ENCODE measurements at places on chromosomes 16 and 17.

DNA sequence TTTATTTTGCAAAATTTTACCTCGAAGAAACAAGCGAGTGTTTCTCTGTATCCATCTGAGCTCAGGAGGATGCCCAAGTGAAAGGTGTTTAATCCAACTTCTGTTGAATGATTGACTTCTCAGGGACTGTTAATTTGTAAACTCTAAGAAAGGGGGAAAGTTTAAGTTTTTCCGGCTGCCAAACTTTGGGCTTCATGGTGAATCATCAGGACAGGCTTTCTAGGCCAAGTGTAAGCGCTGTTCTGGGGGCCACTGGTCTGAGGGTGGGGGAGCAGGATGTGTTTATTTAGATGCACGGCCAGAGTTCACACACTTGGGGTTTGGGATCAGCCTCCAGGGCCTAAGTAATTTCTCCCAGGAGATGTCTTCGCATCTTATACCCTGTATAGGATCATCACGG lies 110.4 kb downstream of the PITPNC1 start:
- no peak for DNase-seq

DNA sequence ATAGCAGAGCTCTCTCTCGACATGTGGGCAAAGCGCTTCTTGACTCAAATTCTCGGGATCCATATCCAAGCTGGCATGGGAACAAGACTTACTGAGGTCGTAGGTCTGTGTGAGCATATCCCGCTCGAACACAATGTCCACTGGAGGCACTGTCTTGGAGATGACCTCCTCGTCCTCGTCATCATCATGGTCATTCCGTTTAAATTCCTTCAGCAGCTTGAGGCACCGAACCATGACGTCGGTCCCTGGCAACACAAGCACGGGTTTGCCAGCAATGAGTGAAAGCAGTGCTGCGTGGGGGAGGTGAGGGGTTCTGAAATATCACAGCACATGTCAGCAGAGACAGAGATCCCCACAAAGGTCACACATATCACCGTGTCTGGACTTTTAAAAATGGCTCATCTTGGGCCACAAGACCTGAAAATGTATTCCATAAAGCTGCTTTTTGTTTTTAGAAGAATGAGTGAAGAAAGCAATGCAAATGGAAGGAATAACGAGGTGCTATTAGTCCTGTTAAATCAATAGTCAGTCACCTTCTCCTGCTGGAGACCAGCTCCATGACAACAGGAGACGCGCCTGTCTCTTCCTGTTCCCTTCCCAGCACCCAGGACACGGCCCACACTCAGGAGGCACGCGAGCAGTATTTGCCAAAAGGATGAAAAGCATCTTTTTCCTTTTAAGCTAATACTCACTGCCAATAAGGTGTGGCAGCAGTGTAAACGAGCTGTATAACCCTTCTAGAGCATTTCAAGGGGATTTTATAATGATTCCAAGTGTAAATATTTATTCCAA lies 37.9 kb downstream of the GTF3C1 start:
- no peak for DNase-seq

DNA sequence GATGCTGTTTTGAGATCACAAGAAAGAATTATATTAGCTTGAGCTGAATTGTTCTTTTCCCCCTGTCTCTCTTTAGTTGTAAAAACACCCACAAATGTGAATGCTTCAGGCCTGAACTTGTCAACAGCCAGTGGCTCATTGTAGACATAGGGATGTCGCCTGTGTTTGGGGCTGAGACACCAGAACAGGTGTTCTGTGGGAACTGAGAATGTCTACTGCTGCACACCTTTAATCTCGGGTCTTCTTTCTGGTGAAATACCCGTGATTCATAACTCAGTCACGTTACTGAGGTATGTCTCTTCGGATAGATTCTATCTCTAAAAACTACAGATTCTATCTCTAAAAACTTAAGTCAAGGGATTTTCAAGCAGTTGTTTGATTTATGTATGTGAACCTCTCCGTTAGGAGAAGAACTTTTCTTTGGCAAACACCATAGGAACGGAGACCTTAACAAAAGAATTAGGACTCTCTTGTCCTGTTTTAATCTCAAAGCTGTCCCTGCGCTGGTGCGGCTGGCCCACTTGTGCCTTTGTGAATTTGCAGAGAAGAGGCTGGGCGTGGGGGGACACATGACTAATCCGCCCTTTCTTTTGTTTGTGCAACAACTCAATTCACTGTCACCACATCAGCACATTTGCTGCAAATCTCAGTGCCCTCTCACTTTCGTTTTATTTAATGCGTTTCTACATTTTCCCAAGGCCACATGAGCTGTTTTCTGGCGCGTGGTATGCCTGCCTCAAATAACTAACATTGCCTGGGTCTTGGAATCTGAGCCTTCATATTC lies 643.0 kb downstream of the MAF start:
- DNase-seq: peak; percentile 74

- no peak for DNase-seq
Measured at GRCh38 chr16:17471719-17472461, 1.1 kb upstream of the XYLT1 start.

GRCh38 chr16:13120557-13120956 lies 219.2 kb downstream of the SHISA9 start:
- DNase-seq: no peak

- no peak for DNase-seq
Measured at GRCh38 chr17:48679385-48680096, 42.8 kb downstream of the PRAC1 start.

GRCh38 chr16:2953706-2954627 lies 10.1 kb upstream of the KREMEN2 start:
- DNase-seq: no peak

DNA sequence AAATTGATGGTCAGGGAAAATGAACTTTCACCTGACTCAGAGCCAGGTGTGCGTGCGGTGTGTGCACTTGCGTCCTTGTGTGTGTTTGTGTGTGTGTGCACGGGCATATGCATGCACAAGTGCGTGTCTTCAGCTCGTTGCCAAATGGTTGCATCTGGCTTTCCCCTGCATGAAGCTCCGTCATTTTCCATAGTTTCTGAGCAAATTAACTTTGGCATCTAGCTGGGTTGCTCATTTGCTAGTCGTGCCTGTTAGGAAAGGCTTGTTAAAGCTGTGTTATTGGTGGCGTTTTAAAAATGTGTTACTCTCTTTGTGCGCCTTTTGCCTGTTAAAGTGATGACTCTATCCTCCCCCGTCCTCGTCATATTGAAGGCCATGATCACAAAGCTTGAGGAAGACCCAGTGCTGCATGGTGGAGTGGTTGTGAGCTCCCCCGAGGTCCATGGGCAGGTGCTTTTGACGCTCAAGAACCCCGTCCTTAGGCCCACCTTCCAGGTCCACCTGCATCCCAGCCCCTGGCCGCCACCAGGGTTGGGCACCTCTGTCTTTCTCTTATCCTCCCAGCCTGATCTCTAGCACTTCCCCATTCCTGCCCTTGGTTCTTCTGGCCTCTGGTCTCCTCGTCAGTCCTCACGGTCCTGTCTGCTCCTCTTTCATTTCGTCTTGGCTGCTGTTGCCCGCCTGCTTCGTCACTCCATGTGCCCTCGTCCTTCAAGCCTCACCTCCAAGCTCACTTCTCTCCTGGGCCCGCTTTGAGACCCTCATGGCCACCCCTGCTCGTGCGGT lies 355.8 kb downstream of the SNX29 start:
- DNase-seq: no peak

DNA sequence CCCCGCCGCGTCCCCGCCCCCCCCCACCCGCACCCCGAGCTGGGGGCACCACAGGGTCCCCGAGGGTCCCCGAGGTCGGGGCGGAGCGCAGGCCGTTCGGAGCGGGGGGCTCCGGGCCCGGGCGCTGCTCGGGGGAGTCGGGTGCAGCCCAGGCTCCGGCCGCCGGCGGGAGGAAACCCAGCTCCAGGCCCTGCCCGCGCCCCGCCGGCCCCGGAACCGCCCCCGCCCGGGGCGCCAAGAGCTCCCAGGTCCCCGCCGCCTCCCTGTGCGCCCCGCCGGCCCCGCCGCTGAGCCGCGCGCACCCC lies 33.2 kb upstream of the RPH3AL start:
- DNase-seq: no peak

GRCh38 chr16:9787717-9788116 lies 394.5 kb downstream of the GRIN2A start:
- DNase-seq: no peak

DNA sequence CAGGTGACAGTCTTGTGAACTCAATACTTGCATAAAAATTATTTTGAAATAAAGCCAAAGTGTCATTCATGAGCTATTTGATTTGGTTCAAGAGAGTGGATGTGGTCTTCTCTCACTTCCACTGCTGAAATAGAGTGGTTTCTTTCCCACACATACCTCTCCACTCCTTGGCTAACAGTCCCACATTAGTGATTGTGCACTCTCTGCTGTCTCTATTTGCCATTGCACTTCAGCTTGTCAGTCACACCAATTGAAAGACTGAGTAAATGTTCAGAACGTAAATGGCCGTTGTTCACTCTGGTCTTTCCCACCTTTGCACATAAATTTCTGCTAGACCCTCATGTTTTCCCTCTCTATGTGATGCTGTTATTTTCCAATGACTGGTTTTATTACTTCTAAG lies 197.5 kb downstream of the FTO start:
- no peak for DNase-seq

DNA sequence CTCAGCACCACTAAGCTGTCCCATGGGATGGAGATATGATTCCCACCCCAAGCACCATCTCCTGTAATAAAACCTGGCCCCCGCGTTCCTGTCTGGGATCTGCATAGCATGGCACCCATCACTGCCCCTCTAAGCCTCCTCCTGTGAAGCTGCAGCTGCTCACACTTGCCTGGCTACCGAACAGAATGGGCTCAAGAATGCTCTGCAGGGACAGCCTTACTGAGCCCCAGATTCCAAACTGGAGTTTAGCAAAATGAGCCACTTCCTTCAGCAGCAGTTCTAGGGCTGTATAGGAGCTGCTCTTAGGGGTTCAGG lies 256.1 kb downstream of the CPPED1 start:
- DNase-seq: no peak

GRCh38 chr17:63780507-63780906 lies 6.5 kb downstream of the DDX42 start:
- no peak for DNase-seq

- DNase-seq: no peak
Measured at GRCh38 chr16:73329358-73330286, 281.7 kb upstream of the ZFHX3 start.

Measured in activated CD4-positive, alpha-beta memory T cell treated with anti-CD3 and anti-CD28 coated beads for 36 hours (primary cell).